ENCODE measurements at places on chromosomes 1 and 21.

- DNase-seq: peak; percentile 60
Measured at GRCh38 chr1:40849801-40850592, 12.2 kb downstream of the CITED4 start.

GRCh38 chr1:7781501-7781900 is 2.6 kb upstream of the PER3 start:
- no peak for DNase-seq

DNA sequence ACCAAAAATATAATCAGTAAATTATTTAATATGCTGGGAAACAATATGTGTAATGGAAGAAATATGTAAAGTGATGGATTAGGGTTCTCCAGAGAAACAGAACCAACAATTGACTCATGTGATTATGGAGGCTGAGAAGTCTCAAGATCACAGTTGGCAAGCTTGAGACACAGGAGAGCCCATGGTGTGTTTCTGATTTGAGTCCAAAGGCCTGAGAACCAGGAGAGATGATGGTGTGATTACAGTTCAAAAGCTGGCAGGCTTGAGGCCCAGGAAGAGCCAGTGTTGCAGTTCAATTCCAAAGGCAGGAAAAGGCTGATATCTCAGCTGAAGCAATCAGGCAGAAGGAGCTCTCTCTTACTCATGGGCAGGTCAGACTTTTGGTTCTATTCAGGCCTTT is 138.8 kb upstream of the NBPF11 start:
- no peak for DNase-seq

DNA sequence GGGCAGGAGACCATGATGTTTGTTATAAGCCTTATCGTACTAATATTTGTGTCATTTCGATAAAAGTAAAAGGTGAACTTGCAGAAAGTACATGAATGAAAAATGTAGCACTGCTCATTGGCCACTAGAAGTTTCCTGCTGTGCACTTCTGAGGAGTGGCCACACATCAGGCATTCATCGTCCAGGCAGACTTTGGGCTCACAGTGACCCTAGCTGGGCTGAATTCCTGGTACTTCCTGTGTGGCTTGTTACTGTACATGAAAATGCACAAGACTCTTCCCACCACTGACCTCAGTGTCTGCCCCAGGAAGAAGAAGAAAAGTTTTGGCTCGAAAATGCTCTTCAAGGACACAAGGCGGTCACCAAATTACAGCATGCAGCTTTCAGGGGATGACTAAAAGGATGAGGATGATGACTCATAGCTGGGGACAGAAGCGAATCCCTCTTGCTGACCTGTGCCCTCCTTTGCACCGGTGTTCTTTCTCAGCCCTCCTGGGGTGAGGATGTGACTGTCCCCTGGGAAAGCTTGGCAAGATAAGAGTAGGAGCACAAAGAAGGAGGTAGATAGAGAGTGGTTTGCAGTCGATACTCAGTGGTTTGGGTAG is 252.4 kb upstream of the KAZN start:
- no peak for DNase-seq

DNA sequence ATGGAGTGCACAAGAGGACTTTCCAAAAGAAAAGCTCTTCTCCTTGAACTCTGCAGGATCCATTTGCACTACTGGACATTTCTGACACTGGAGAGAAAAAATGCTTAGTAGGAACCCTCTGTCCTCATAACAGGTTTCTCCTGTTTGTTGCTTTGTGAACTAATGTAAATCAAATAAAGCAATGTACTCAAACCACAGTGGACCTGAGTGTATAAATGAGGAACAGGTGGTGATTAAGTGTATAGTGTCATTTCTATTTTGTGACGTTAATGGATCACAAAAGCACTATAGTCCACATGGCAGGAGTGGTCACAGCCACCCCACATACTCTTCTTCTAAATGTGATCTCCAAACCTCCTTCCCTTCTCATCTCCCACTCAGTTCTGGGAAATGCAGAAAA is 268.4 kb upstream of the DUSP10 start:
- DNase-seq: no peak

DNA sequence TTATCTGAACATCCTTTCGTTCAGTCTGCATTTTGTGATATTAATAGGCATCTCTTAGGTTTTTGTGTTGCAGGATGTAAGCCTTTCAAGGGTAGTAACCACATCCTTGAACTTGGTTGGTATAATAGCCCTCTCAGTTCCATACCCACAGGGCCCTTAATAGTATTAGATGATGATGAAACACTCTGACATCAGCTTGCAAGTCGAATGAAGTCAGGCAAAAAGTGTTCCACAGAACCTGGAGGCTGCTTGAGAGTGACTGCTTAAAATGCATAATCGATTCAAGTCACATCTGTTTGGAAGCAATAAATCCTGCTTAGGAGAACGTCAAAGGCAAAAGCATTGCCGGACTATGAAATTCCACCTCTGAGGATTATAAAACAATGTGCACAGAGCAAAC is 415.6 kb upstream of the KAZN start:
- DNase-seq: no peak

DNA sequence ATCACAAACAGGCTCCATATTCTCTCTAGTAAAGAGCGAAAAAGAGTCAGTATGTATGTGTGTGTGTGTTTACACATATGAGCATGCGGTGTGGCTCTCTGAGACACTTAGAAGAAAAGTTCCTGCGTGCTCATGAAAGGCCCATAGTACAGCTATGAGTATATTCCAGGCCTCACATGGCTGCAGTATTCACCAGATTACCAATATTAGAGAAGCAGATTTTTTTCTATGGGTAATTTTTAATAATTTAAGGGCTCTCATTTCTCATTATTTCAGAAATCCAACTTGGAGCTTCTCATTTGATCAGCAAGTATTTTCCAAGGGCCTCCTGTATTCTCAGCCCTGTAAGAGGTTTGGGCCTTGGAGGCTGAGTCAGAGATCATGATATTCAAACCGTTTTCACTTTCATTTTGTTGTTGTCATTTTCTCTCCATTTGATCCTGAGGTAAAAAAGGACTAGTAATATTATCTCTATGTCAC is 232.9 kb upstream of the SGIP1 start:
- DNase-seq: no peak

DNA sequence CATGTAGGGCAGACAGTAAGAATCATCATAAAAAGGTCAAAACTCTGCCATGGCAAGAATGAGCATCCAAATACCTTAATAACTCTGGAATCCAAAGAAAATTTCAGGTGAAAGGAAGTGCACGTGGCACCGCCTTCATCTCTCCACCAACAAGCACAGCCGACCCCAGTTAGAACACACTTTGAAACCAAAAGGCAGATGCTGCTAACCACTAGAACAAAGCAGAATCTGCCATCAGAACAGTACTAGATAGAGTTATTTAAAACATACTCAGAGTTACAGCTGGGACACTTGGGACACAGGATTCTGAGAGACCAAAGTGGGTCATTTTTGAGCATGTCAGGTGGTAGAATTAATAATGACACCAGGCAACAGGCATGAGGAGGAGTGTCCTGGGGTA is 106.7 kb upstream of the SOD1 start:
- no peak for DNase-seq

DNA sequence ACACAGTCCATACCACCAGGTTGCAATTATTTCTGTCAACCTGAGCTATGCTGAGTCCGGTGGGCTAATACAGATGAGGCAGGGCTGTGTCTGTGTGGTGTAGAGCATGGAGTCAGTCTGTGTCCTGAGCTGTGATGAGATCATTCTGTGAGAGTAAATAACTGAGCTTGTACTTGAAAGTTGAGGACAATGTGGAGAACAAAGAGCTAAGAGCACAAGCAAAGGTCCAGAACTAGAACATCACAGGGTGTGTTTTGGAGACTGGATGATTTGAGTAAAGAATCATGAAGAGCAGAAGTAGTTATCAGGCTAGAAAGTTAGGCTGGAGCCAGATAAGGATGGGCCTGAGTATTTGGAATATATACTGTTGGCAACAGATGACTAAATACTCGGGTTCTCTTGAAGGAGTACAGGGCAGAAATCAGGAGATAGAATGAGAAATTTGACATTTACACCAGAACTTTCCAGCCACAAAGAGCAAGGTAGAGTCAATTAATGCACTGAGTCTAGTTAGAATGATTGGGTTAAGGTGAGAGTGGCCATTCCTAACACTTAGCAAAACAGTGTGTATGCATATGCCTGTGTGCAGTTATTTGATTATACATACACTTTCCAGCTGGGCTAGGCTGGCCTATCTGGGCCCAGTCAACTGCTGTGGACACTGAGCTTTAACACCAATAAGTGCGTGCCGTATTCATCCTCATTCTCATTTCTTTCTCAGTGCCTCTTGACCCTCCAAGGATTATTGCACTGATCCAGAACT is 48.8 kb downstream of the LEPR start:
- DNase-seq: no peak

- DNase-seq: no peak
Measured at GRCh38 chr1:5029136-5029535, 374.7 kb downstream of the AJAP1 start.

- DNase-seq: no peak
Measured at GRCh38 chr1:39294531-39294930, 90.0 kb downstream of the MACF1 start.

DNA sequence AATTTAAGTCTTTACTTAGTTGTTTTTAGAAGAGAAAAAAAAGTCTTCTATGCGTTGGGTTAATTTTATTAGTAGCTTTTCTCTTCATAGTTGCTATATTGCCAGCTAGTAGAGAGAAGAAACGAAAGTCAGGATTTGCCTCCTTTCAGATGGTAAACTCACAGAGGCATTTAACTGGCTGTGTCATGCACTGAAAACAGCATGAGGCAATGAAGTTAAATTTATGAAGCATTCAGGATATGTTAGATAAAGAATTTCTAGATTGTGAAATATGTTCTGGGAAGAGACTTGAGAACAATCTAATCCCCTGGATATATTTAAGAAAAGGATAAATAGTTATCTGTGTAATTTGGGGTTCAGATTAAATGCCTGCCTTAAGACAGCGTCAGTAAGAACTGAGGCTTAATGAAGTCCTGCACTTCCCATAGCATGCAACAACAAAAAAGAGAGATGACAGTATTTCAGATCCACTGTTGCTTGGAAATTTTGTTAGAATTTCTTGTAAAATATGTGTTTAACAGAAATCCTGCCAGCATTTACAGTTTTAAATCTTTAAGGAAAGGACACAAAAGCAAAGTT is 1.7 kb downstream of the ANGPTL1 start:
- DNase-seq: no peak

GRCh38 chr1:234197839-234198238 is 175.4 kb upstream of the COA6 start:
- DNase-seq: no peak

DNA sequence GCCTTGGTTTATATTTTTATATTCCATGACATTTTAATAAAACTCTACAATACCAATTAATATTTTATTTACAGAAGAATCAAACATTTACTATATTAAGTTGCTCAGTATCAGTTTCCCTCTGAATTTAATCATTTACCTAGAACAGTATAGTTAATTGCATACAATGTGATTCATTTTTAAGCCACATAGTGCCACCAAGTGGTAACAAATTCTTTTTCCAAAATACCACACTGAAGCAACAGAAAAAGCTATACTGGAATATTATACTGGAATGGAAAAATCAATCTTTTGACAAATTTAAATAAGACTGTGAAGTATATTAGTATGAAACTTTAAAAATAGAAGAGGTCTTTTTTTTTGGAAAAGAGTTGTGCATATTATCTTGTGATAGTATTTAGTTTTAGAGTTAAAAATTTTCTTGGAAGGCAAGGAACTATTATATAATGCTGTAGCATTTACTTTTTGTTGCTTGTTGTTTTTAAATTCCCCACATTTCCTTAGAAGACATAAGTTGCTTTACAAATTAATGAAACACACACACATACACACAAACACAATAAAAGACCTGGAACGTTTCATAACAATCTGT is 57.3 kb downstream of the ZNF644 start:
- no peak for DNase-seq

DNA sequence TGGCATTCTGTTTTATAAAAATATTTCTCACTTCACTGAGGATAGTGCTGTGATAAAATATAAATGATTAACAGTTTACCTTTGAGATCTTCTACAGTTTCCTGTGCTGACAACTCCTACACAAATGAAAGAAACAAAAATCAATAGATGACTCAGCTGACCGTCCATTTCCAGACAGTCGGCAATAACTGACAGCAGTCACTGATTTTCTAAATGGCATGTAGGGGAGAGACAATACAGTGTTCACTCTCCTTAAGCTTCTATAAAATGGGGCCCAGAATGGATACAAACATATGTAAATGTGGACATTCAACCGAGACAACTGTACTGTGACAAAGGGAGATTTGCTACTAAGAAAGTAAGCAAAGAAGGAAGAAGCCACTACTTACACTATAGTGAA is 34.3 kb downstream of the PCNX2 start:
- no peak for DNase-seq

DNA sequence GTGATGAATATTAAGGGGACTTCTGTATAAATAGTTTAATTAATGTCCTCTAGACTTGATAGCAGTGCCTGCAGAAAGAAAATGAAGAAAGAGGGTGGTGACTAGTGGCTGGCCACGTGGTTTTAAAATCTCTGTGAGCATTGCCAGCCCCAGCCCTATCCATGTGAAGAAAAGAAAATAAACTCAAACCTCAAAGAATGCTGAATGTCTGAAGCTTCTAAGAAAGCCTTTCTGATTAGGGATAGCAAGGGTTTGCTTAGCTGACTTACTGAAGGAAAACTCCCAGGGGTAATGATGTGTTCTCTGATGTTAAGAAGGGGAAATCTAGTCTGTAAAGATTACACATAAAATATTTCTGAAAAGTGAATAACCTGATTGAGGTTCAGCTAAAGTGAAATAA is 31.8 kb downstream of the ADGRL2 start:
- no peak for DNase-seq

- DNase-seq: no peak
Measured at GRCh38 chr1:172476218-172476811, 32.4 kb upstream of the PIGC start.

- no peak for DNase-seq
Measured at GRCh38 chr1:30328401-30329262, 394.8 kb downstream of the MATN1 start.

DNA sequence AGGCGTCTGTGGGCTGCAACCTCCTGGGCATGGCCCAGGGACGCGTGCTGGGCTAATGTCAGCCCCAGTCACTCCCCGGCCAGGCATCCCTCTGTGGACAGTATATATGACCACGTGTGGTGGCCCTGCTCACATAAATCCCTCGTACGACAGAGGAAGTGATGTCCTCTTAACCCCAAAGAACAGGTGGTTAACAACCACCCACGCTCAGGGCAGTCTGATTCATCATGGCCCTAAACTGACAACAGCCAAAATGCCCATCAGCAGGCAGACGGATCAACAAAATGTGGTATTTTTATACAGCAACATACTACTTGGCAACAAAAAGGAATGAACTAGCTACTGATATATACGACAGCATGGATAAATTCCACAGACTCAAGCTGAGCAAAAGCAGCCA is 51.0 kb downstream of the ECE1 start:
- DNase-seq: no peak

- no peak for DNase-seq
Measured at GRCh38 chr1:193068013-193068412, 8.6 kb downstream of the RO60 start.

All from stimulated activated CD8-positive, alpha-beta memory T cell treated with anti-CD3 and anti-CD28 coated beads, Interleukin-4, amount 100 ng/mL, for 1 hour (primary cell).